Activated T-helper 1 cell treated with anti-CD3 and anti-CD28 coated beads, Interleukin-12 subunit alpha, Interleukin-12 subunit beta, Interleukin-2, Interleukin-4 antibody, amounts not matched to agents 30 ng/mL and 10 ng/mL and 1 ng/mL, durations not matched to agents 14 hours and 24 hours and 36 hours (primary cell): ENCODE measurements at places on chromosomes 4 and X. TPM values are rescaled to one million over a fixed set of nuclear protein-coding genes. Genes with fewer than 3 reads are reported as not detected.

GRCh38 chr4:185847352-185848097 lies 35.5 kb upstream of the SORBS2 start:
- no peak for DNase-seq

DNA sequence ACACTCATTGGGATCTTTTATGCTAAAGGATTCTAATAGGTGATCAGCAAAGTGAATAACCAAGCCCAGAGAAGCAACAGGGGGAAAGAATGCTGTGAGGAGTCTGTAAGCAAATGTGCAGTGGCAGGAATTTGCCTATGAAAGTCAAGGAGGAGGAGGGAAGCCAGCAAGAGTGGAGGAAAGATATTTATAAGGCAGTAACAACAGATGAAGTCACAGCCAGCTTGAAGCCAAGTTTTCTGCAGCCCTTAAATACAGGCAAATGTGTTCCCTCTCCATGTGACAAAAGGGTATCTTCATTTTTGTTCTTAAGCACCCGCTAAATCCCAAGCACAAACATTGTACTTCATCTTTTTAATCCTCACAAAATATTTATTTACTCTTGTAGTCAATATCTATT lies 275.0 kb upstream of the CLNK start:
- DNase-seq = no peak

DNA sequence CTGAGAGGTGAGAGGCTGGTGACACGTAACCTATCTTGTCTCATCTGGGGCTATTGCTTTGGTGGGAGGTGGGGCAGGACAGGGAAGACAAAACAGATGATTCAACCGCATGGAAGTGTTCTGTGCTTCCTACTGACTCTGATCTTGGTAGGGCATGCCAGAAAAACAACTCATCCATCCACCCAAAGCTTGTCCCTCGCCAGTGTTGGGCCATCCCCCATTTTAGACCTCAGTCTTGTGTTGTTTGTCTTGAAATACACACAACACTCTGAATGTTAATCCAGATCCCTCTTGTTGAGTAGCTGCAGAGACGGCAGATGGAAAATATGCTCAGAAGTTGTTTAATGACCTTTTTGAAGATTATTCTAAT lies 377 bp downstream of the CHRNA9 start:
- DNase-seq = no peak

The NKX3-2 gene
- not detected in 2 replicates for total RNA-seq

DNA sequence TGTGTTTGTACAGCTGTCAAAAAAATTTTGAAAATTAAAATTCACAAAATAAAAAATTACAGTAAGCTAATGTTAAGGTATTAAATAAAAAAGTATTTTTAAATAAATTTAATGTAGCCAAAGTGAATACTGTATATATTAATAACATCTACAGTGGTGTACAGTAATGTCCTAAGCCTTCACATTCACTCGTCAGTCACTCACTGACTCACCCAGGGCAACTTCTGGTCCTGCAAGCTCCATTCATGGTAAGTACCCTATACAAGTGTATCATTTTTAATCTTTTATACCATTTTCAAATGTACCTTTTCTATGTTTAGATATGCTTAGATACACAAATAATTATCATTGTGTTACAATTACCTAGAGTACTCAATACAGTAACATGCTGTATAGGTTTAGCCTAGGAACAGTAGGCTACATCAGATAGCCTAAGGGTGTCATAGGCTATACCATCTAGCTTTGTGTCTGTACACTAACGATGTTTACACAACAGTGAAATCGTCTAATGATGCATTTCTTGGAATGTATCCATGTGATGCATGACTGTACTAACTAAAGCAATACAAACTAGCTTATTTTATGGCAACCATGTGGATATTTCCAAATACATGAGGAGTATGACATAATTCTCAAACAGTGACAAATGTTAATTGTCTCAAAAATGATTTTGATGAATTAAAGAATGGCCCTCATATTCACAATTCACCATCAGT lies 13.7 kb downstream of the DDX60 start:
- no peak for DNase-seq

GRCh38 chr4:109553130-109553529 lies 6.9 kb upstream of the MCUB start:
- DNase-seq = no peak

The CXorf49 gene
- not detected in 2 replicates for total RNA-seq

DNA sequence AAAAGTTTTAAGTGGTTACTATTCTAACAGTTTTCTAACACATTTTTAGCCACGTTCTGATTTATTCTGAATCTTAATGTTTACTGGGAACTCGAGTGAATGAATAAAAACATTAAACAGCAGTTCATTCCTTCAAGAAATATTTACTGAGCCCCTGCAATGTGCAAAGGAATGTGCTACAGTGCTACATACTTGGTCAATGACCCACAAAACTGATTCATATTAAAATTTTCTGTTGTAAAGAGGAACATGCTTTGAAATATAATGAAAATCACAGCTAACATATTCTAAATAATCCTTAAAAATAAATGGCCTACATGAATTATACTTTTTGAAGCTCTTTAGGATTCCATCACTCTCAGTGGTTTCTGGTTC lies 78.7 kb downstream of the ARAP2 start:
- DNase-seq = no peak

DNA sequence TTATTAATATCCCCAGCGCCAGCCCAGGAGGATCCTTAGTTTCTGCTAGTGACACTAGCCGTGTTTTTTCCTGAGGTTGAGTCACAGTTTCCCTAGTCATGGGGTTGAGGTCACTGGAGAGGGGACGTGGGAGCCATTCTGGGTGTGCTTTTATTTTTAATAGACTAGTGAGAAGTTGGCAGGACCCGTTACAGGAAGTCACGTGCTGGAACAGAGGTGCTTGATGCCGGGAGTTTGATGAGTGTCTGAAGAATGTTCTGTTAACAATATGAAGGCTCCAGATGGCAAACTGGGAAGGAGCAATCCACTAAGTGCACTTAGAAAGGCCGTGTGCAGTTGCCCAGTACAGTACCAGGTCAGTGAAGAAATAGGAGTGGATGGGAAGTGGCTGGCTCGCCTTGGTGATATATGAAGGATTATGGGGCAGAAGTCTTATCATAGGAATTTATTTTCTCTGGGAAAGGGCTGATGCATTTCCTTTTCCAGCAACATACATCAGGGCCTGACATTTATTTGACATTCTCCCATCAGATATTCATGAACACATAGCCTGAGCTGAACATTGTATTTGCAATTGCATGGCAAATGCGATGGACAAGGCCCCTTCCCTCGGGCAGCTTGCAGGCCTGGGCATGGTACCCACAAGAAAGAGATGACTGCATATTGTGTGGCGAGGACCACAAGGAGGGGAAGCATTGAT lies 291.8 kb downstream of the FBXW7 start:
- no peak for DNase-seq

The PABPC1L2B gene
- not detected in 2 replicates for total RNA-seq

The TACC3 gene
- 134 and 139 TPM in 2 replicates for total RNA-seq

DNA sequence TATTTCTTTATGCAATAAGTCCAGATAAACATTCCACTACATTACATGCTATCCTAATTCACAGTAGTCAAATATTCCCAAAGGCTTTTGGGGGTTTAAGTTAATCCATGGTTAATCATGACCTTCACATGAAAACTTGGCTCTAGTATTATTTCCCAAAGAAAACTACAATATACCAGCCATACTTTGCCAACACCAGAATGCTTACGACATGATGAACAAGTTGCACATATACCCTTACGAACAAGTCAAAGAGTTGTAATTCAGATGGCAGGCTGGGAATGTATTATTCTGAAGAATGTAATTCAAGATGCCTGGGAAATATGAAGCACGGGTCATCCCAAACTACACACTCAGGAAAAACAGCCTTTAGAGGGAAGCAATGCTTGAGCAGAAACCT lies 499.6 kb downstream of the PPARGC1A start:
- no peak for DNase-seq

GRCh38 chr4:92014067-92014466 lies 289.7 kb upstream of the GRID2 start:
- no peak for DNase-seq

DNA sequence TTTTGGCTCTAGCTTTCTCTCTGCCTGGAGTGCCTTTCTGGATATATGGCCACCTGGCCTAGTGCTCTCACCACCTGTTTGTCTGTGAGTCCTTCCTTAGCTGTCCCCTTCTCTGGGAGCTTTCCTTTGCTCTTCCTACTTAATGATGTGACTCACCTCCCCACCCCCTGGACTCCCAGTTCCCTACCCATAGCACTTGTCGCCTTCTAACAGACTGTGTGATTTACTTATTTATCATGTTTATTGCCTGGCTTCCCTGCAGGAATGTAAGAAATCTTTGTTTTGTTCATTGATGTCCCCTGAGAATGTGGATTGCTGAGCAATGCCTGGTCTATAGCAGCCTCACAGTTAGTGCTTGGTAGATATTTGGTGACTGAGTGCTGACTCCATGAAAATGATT lies 18.9 kb downstream of the ADD1 start:
- DNase-seq = no peak

DNA sequence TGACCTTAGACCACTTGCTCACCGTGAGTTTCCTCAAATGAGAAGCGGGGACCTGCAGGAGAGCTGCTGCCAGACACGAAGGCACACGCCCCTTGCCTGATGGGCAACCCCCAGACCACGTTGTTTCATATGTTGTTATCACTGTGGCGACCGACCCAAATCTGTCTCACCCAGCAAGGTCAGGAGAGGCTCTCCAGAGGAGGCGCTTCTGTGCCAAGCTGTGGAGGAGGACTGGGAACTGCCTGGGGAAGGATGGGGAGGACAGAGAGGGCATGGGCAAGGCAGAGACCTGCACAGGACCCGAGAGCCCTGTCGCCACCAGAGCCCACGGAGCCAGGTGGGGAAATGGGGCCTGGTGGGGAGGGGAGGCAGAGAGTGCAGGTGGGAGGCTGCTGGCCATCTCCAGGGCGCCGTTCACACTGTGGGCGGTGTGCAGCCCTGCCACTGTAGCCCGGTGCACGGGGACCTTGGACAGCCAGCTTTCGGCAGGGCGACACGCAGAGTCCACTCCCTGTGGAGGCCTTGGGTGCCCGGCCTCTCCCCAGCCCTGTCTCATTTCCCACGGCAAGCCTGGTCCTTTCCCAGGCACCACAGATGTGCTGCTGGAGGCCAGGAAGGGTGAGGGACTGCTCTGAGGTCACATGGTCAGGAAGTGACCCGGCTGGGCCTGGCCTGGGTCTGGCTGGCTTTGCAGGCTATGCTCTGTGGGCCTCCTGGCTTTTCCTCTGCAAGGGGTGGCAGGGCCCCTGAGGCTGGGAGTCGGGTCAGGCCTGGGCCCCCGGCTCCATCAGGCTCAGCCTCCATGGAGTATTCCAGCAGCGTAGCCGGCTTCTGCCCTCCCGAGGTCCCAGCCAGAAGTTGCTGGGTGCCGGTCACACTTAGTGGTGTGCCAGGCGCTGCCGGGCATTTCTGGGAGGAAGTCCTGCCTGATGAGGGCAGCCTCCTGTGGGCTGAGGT lies 3.2 kb downstream of the HTRA3 start:
- DNase-seq = no peak

The MAGEA2B gene
- total RNA-seq = not detected in 2 replicates

- DNase-seq = no peak
Measured at GRCh38 chr4:82753238-82753637, 45.4 kb downstream of the SCD5 start.

- DNase-seq = no peak
Measured at GRCh38 chr4:80420638-80421037, 85.1 kb downstream of the CFAP299 start.

DNA sequence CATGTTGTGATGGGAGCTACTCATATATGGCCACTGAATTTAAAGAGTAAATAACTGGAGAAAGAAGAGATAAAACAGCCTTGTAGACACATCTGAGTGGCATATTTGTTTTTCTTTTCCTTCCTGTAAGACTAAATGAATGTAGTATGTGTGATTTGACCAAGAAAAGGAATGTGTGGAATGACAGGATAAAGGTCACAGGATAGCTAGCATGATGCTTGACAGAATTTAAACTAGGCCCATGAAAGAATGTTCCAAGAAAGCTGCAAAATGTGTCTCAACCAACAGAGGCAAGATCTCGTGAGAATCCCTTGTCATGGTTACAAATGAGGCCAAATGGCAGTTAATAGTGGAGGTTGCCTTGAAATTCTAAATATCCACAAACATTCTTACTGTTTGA lies 137.0 kb downstream of the KCNIP4 start:
- DNase-seq = no peak

The COPS4 gene
- total RNA-seq = 35.8 and 38.8 TPM in 2 replicates

- DNase-seq = no peak
Measured at GRCh38 chrX:153883163-153883843, 2.7 kb downstream of the L1CAM start.

The PWWP3B gene
- not detected in 2 replicates for total RNA-seq

- no peak for DNase-seq
Measured at GRCh38 chr4:54281054-54281766, 52.1 kb downstream of the PDGFRA start.

GRCh38 chrX:22760513-22761057 lies 239.2 kb upstream of the DDX53 start:
- no peak for DNase-seq

DNA sequence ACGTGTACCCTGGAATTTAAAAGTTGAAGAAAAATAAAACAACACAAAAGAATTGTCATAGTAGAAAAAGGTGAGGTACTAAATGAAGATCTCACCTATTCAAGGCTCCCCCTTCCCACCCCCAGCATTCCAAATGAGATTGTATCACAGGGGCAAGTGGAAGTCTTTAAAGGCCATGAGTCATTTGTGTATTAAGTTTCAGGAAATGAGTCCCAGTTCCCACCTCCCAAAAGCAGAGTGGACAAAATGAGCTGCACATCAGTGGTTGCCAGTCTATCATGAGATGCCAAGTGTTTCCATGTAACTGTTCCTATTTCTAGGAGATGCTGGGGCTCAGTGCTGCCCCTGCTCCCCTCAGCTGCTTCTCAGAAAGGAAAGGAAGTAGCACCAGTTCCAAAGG lies 20.1 kb downstream of the ARHGEF9 start:
- DNase-seq = no peak

- no peak for DNase-seq
Measured at GRCh38 chr4:124515591-124515990, 196.9 kb downstream of the ANKRD50 start.

The RHOXF1 gene
- total RNA-seq = not detected in 2 replicates

DNA sequence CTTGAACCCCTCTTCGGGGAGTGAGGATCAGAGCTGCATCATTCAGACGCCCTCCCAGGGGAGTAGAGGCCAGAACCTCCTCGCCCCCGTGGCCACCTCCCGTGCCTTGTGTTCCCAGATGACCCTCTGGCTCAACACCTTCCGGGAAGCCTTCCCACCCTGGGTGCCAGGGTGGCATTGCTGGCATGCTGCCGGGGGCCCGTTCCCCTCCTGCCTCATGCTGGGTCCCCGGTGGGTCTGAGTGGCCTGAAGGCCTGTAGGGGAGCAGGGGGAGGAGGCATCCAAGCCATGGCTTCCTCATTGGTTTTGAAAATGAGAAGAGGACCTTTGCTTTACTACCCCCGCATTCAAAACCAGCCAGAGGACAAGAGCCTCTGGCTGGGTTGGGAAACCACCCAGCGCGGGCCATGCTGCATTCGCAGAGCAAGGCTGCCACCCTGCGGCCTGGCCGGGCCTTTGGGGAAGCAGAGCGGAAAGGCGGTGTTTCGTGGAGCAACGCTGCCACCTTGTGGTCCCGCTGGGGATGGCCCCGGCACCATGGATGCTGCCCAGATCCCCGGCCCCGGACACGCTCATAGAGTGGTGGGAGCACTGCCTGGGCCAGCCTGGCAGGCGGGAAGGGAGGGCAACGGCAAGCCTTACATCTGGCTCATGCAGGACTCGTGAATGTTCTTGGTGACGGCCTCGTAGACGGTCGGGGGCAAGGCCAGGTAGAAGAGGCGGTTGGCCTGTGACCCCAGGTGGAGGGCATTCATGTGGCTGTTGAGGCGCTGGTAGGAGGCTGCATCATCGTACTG lies 11.9 kb downstream of the G6PD start:
- DNase-seq = peak; percentile 80

- no peak for DNase-seq
Measured at GRCh38 chr4:856225-856901, 30.4 kb upstream of the CPLX1 start.

- DNase-seq = no peak
Measured at GRCh38 chrX:121832446-121832845, 785.0 kb downstream of the GLUD2 start.
